Activated T-helper 2 cell treated with anti-CD3 and anti-CD28 coated beads, Interferon-gamma antibody, Interleukin-2, Interleukin-4, amounts not matched to agents 10 μg/mL and 5 μg/mL and 100 μg/mL, durations not matched to agents 14 hours and 24 hours and 36 hours (primary cell): ENCODE measurements at places on chromosomes 2 and 18.

DNA sequence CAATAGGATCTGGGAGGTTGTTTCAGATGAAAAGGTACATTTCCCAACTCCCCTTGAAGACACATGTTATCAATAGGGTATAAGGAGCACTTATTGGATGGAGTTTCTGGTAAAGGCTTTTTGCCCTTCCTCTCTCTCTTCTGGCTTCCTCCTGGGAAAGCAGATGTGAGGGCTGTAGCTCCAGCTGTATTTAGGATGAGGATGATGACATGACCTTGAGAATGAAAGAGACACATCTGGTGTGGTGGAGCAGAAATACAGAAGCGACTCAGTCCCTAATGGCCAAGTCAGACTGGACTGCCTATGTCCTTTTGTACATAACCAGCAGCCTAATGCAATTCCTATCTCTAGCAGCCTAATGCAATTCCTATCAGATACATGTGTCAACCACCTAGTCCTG lies 100.9 kb upstream of the NXPH2 start:
- no peaks in the 10 kb centered on the region for H3K36me3 ChIP-seq
- H3K4me3 ChIP-seq = no peak overlapping the region
- no peak overlapping the region for H3K27ac ChIP-seq
- no peaks in the 10 kb centered on the region for H3K27me3 ChIP-seq
- no peak for DNase-seq
- H3K4me1 ChIP-seq = no peaks in the 10 kb centered on the region

DNA sequence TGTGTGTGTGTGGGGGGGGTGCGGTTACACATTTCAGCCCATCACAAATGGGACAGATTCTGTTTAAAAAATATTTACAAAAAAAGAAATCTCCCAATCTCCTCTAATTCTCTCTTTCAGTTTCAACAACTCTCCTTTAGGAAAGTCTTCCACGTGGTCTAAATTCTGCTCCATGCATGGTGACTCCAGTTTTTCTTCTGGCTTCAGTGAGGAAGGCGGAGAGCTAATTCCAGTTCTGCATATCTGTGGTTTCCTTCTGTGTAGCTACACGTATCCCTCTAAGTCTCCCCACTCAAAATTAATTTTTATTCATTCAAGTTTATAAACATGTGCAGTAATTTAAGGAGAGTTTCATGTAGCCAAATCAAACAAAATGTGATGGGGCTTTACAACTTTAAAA lies 111.6 kb downstream of the SLC4A3 start:
- DNase-seq = no peak
- H3K4me1 ChIP-seq = no peaks in the 10 kb centered on the region
- no peak overlapping the region for H3K27ac ChIP-seq
- H3K4me3 ChIP-seq = no peak overlapping the region

GRCh38 chr2:85119900-85120299 lies 13.3 kb upstream of the TCF7L1 start:
- H3K27ac ChIP-seq = no peak overlapping the region
- H3K36me3 ChIP-seq = no peaks in the 10 kb centered on the region
- DNase-seq = no peak
- H3K27me3 ChIP-seq = peaks cover 8% of the 10 kb centered on the region
- no peak overlapping the region for H3K4me3 ChIP-seq

- H3K27ac ChIP-seq = no peak overlapping the region
- no peaks in the 10 kb centered on the region for H3K4me1 ChIP-seq
- H3K36me3 ChIP-seq = no peaks in the 10 kb centered on the region
- no peaks in the 10 kb centered on the region for H3K27me3 ChIP-seq
- H3K4me3 ChIP-seq = no peak overlapping the region
These were observed 64.6 kb downstream of the DSEL start for GRCh38 chr18:67451960-67452359.

GRCh38 chr18:9117980-9118841 lies 15.7 kb downstream of the NDUFV2 start:
- H3K36me3 ChIP-seq = peaks cover 70% of the 10 kb centered on the region
- H3K27me3 ChIP-seq = no peaks in the 10 kb centered on the region
- DNase-seq = no peak
- H3K27ac ChIP-seq = peak overlapping the region; percentile 84
- H3K4me1 ChIP-seq = peaks cover 51% of the 10 kb centered on the region

GRCh38 chr2:216758256-216759155 lies 63.2 kb upstream of the IGFBP5 start:
- H3K36me3 ChIP-seq = no peaks in the 10 kb centered on the region
- H3K4me3 ChIP-seq = no peak overlapping the region

GRCh38 chr18:79844999-79845563 lies 47.3 kb downstream of the KCNG2 start:
- H3K27me3 ChIP-seq = peaks cover 11% of the 10 kb centered on the region
- no peak overlapping the region for H3K27ac ChIP-seq
- H3K36me3 ChIP-seq = no peaks in the 10 kb centered on the region
- no peak for DNase-seq

DNA sequence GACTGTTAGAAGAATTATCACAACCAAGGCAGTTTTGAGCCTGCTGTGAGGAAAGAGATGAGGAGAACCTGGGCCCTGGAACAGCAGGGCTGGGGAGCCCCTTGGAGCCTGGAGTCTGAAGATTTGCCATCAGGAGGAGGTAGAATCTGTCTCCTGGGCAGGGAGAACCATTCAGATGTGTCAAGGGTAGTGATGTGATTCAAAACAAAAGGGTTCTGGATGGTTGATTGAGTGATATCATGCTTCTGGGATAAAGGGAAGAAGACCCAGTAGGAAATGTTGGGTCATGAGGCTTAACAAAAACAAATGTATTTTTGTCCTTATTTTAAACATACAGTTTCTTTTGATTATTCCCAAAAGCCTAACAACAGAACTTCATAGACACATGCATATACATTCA lies 28.6 kb downstream of the RNF144A start:
- no peak overlapping the region for H3K4me3 ChIP-seq
- H3K4me1 ChIP-seq = peaks cover 50% of the 10 kb centered on the region

- H3K4me3 ChIP-seq = no peak overlapping the region
- no peaks in the 10 kb centered on the region for H3K27me3 ChIP-seq
- H3K27ac ChIP-seq = no peak overlapping the region
- H3K36me3 ChIP-seq = peaks cover 35% of the 10 kb centered on the region
These were observed 5.1 kb downstream of the SLC39A10 start for GRCh38 chr2:195662138-195662537.

- no peak overlapping the region for H3K27ac ChIP-seq
- H3K4me3 ChIP-seq = no peak overlapping the region
- no peaks in the 10 kb centered on the region for H3K4me1 ChIP-seq
- H3K27me3 ChIP-seq = no peaks in the 10 kb centered on the region
These were observed 481.0 kb upstream of the DSEL start for GRCh38 chr18:67997496-67997895.

DNA sequence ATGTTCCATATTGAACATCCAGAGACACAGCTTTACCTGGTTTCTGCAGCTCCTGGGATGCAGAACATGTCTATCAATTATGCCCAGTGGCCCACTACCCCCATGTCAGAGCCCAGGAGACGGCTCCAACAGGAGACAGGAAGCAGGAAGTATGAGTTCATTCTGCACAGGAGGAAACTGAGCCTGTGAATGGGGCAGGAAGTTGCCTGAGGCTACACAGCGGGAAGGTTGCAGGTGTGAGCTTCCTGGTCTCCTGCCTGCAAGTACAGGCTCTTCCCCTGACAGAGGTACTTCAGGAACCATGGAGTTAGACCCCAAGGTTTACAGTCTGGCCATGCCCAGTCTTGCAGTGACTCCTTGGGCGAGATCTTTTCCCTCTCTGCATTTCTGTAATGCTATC lies 2.8 kb upstream of the BOK start:
- H3K4me3 ChIP-seq = no peak overlapping the region
- H3K27me3 ChIP-seq = peaks cover 39% of the 10 kb centered on the region

GRCh38 chr2:207337234-207338219 lies 171.8 kb upstream of the KLF7 start:
- peak overlapping the region; percentile 37 for H3K4me3 ChIP-seq
- no peaks in the 10 kb centered on the region for H3K36me3 ChIP-seq
- no peaks in the 10 kb centered on the region for H3K27me3 ChIP-seq
- no peak for DNase-seq

GRCh38 chr2:150320608-150321007 lies 166.9 kb downstream of the RND3 start:
- no peaks in the 10 kb centered on the region for H3K4me1 ChIP-seq
- H3K36me3 ChIP-seq = no peaks in the 10 kb centered on the region
- no peaks in the 10 kb centered on the region for H3K27me3 ChIP-seq
- H3K4me3 ChIP-seq = no peak overlapping the region

DNA sequence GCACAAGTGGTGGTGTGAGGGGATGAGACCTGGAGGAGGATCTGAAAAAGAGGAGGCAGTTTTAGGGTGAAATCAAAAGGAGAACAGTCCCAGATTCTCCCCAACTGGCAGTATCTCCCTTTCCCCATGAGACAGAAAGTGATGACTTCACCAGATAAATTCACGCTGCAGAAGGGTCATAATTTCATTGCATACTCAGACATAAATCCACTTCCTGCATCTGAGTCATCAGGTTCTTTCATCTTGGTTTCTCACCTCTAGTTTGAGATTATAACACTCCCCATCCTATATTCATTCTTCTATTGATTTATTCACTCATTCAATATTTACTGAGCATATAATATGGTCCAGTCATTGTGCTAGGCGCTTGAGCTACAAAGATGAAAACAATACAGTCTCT lies 64.7 kb downstream of the CCDC148 start:
- no peak for DNase-seq
- no peak overlapping the region for H3K27ac ChIP-seq
- H3K4me3 ChIP-seq = no peak overlapping the region
- peaks cover 6% of the 10 kb centered on the region for H3K4me1 ChIP-seq
- H3K27me3 ChIP-seq = peaks cover 10% of the 10 kb centered on the region

DNA sequence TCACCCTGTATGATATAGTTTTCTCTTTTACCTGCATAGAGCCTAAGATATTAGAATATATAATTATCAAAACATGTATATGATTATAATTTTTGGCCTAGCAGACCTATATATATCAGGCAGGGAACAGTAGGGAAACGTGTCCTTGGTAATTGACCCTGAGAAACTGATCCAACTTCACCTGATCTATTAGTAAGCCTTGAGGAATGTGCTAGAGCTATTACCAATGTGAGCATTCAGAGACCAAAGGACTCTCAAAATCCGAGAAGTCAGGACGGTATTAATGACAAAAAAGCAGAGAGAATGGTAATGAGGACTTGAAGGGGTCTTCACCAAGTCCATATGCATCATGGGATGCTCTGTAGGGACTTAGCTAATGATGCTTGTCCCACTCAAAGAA lies 571.9 kb downstream of the CPS1 start:
- no peak overlapping the region for H3K27ac ChIP-seq
- no peaks in the 10 kb centered on the region for H3K36me3 ChIP-seq
- H3K4me1 ChIP-seq = no peaks in the 10 kb centered on the region
- no peak overlapping the region for H3K4me3 ChIP-seq
- DNase-seq = no peak
- no peaks in the 10 kb centered on the region for H3K27me3 ChIP-seq

DNA sequence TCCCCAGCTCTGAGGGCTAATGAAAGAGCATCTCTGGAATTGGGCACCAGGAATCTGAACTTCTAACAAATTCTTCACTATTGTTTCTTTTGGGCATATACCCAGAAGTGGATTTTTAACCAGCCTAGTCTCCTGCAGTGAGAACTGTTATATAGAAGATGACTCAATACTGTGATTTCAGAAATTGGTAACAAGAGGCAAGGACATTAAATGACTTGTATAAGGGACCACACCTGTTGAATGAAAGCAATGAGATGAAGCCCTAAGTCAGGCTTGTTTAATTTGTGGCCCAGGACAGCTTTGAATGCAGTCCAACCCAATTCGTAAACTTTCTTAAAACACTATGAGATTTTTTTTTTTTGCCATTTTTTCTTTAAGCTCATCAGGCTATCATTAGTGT lies 57.9 kb downstream of the EPC2 start:
- no peaks in the 10 kb centered on the region for H3K27me3 ChIP-seq
- H3K27ac ChIP-seq = no peak overlapping the region
- H3K36me3 ChIP-seq = peaks cover 83% of the 10 kb centered on the region
- no peak for DNase-seq
- no peak overlapping the region for H3K4me3 ChIP-seq

DNA sequence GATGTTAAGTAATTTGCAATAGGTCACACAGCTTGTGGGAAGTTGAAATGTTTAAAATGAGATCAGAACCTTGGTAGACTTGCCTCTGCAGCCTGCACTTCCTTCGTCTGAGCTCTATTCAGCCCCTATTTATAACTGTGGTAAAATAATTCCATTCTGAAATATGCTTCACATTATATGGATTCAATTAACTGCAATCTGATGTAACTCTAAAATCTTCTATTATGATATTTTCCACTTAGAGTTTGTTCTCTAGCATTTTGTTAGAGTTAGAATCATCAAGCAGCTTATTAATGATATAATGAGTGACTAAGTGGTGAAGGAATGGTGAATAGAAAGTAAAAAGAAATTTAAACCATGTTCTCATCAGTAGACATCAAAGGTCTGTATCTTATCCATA lies 139.6 kb upstream of the ARHGAP28 start:
- H3K4me1 ChIP-seq = no peaks in the 10 kb centered on the region
- no peaks in the 10 kb centered on the region for H3K27me3 ChIP-seq
- H3K4me3 ChIP-seq = no peak overlapping the region
- H3K27ac ChIP-seq = no peak overlapping the region
- no peaks in the 10 kb centered on the region for H3K36me3 ChIP-seq

DNA sequence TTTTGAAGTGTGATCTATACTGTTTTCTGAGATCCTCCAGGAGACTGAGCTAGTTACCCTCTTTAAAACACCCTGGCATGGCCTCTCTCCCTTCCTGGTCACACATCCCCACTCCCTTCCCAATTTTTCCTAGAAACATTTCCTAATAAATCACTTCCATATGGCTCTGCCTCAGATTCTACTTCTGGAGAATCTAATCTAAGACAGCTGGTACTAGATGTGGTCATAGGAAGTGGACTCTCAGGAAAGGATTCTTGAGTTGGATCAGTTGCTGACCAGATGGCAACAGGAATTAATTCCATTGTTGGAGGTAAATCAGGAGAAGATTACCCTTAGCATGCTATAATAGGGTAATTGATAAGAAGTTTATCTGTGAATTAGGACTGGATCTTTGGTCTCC lies 310.5 kb downstream of the SATB2 start:
- H3K36me3 ChIP-seq = no peaks in the 10 kb centered on the region
- DNase-seq = no peak
- H3K4me3 ChIP-seq = no peak overlapping the region

- no peaks in the 10 kb centered on the region for H3K4me1 ChIP-seq
- no peak for DNase-seq
- H3K36me3 ChIP-seq = no peaks in the 10 kb centered on the region
- no peak overlapping the region for H3K27ac ChIP-seq
- H3K4me3 ChIP-seq = no peak overlapping the region
These were observed 33.6 kb upstream of the SNED1 start for GRCh38 chr2:240964704-240965295.

- H3K36me3 ChIP-seq = no peaks in the 10 kb centered on the region
- no peak overlapping the region for H3K27ac ChIP-seq
- DNase-seq = no peak
- H3K4me3 ChIP-seq = no peak overlapping the region
- H3K27me3 ChIP-seq = peaks cover 9% of the 10 kb centered on the region
- H3K4me1 ChIP-seq = no peaks in the 10 kb centered on the region
These were observed 48.2 kb downstream of the PLA2R1 start for GRCh38 chr2:160014227-160014626.

DNA sequence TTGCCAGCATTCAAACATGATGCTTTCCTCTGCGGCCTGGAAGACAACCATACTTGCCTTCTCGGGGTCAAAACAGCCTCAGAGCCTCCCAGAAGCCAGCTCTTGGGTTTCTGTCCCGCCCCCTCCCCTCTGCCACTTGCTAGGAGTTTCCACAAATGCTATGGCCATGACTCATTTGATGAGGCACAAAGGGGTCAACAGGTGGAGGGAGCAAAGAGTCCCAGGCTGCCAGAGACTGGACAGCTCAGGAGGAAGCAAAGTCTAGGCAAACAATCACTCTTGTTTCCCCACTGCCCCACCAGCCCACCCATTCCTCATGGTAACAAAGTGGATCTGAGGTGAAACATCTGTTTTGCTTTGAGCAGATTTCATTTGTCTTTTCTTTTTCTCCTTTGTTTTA lies 551.1 kb downstream of the TNS1 start:
- no peak for DNase-seq
- peaks cover 5% of the 10 kb centered on the region for H3K4me1 ChIP-seq
- H3K4me3 ChIP-seq = no peak overlapping the region
- no peaks in the 10 kb centered on the region for H3K27me3 ChIP-seq
- no peaks in the 10 kb centered on the region for H3K36me3 ChIP-seq
